ENCODE measurements at places on chromosomes 5 and 9.

DNA sequence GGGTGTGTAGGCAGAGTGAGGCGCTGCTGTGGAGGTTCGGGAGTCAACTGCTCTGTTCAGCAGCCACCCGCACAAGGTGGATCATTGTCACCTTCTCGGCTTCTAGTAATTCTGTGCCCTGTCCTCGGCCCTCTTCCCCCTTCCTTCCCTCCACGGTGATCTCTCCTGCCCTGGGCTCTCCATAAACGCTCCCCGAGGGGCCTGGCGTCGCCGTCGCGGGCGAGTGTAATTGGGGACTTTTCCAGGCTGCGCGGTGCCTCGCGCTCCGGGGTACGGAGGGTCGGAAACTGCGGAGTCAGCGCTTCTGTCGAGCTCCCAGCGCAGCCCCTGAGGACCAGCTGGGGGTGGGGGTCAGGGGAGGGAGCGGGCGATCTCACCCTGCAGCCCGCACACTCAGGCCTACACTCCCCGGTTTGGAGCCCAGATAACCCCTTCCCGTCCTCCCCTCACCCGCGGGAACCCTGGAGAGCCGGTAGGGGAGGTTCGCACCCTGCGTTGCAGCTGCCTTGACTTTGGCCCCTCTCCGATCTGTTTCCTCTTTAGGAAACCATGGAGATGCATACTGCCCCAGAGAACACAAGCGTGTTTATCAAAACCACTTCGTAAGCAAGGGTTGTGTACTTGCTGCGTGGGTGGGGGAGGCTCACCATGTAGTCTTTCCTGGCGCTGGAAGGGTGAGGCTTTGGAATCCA lies 188.3 kb upstream of the ZNF618 start:
- no peaks in the 10 kb centered on the region for H3K4me1 ChIP-seq
- DNase-seq, result no peak
- H3K36me3 ChIP-seq, result no peaks in the 10 kb centered on the region
- H3K27me3 ChIP-seq, result no peaks in the 10 kb centered on the region

DNA sequence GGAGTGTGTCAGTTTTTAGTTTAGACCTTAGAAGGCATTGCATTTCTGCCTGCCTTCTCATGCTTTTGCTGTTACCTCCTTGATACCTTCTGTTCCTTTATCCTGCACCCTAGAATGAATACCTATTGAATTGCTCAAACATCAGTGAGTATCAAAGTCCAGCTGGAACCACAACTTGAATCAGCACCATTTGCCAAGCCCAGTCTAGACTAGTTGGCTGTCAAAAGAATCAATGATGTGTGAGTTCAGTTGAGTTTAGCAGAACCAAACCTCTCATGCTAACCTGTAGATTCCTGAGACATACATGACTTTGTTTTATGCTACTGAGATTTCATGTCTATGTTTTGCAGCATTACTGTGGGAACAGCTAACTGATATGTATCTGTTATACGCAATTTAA lies 116.6 kb downstream of the FAM170A start:
- H3K4me1 ChIP-seq, result no peaks in the 10 kb centered on the region
- H3K27me3 ChIP-seq, result no peaks in the 10 kb centered on the region
- no peak overlapping the region for H3K4me3 ChIP-seq
- H3K27ac ChIP-seq, result no peak overlapping the region

DNA sequence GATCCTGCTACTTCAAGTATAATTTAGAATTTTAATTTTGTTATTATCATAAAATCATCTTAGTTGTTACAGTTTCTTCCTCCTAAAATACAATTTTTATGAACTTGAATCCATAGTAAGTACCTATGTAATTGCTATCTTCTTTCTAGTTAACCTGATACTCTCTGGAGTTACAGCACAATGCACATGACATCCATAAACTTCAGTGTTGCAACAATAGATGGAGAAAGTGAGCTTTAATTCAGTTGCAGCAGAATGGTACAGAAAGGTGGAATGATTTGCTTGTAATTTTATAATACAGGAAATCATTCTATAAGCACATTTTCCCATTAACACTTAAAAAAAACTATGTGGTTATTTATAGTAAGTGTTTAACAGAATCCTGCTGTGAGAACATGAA lies 372.0 kb downstream of the CDH9 start:
- no peak for DNase-seq
- H3K36me3 ChIP-seq, result no peaks in the 10 kb centered on the region
- H3K27me3 ChIP-seq, result no peaks in the 10 kb centered on the region
- H3K27ac ChIP-seq, result no peak overlapping the region
- no peaks in the 10 kb centered on the region for H3K4me1 ChIP-seq

GRCh38 chr9:21322911-21323461 lies 12.2 kb downstream of the KLHL9 start:
- H3K27ac ChIP-seq, result no peak overlapping the region
- H3K4me3 ChIP-seq, result no peak overlapping the region
- no peaks in the 10 kb centered on the region for H3K36me3 ChIP-seq
- DNase-seq, result no peak
- no peaks in the 10 kb centered on the region for H3K27me3 ChIP-seq
- H3K4me1 ChIP-seq, result no peaks in the 10 kb centered on the region

DNA sequence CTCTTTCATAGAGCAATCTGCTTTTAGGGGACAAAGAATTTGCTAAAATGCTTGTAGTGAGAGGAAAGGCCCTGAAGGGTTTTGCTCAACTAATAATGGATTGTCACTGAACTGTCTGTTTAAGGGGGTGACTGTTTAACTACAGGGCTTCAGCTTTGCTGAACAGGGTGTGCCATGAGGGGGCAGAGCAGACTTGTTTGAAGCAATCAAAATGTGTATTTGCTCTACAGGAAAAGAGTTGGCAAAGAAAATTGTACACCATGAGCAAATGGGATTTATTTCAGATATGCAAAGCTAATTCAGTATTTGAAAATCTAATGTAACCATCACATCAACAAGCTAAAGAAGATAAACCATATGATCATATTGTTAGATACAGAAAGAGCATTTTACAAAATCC lies 154.3 kb downstream of the GABRG2 start:
- no peak overlapping the region for H3K4me3 ChIP-seq
- H3K27me3 ChIP-seq, result no peaks in the 10 kb centered on the region
- H3K4me1 ChIP-seq, result no peaks in the 10 kb centered on the region
- no peak for DNase-seq

GRCh38 chr5:31122998-31123951 lies 70.2 kb upstream of the CDH6 start:
- no peak overlapping the region for H3K4me3 ChIP-seq
- no peaks in the 10 kb centered on the region for H3K4me1 ChIP-seq
- no peaks in the 10 kb centered on the region for H3K36me3 ChIP-seq
- H3K27me3 ChIP-seq, result no peaks in the 10 kb centered on the region

GRCh38 chr9:21750021-21750735 lies 52.3 kb upstream of the MTAP start:
- no peak for DNase-seq
- no peaks in the 10 kb centered on the region for H3K36me3 ChIP-seq
- H3K27me3 ChIP-seq, result no peaks in the 10 kb centered on the region
- H3K27ac ChIP-seq, result no peak overlapping the region
- no peak overlapping the region for H3K4me3 ChIP-seq
